ENCODE measurements at places on chromosomes 4 and X.
A peak's percentile ranks its signal among the peaks of the same experiment; 100 is the strongest.

- no peak for DNase-seq
- H3K27me3 ChIP-seq, result no peaks in the 10 kb centered on the region
- H3K36me3 ChIP-seq, result no peaks in the 10 kb centered on the region
Observed at GRCh38 chr4:38202242-38202641, 242.0 kb downstream of the PTTG2 start.

- H3K4me3 ChIP-seq, result peak overlapping the region; percentile 66
- H3K27me3 ChIP-seq, result no peaks in the 10 kb centered on the region
- DNase-seq, result no peak
- H3K27ac ChIP-seq, result no peak overlapping the region
- no peaks in the 10 kb centered on the region for H3K36me3 ChIP-seq
- no peaks in the 10 kb centered on the region for H3K4me1 ChIP-seq
Observed at GRCh38 chrX:135522878-135523693, 2.6 kb downstream of the INTS6L start.

DNA sequence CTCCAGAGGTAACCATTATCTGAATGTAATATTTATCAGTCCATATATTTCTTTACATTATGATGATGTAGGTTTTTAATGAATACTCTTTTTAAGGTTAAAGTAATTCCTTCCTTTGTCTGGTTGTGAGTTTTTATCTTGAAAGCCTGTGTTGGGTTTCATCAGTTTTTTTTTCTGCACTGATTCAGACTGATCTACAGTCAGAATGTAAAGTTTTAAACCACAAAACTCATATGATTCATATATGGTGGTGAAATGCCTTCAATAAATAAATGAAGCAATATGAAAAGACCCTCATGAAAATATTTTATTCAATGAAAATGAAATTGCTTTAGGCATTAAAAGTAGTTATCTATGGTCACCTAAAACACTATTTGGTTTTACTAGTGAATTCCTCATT lies 47.1 kb downstream of the SORBS2 start:
- no peaks in the 10 kb centered on the region for H3K36me3 ChIP-seq
- peaks cover 14% of the 10 kb centered on the region for H3K4me1 ChIP-seq
- H3K27me3 ChIP-seq, result no peaks in the 10 kb centered on the region
- no peak overlapping the region for H3K4me3 ChIP-seq
- no peak overlapping the region for H3K27ac ChIP-seq
- no peak for DNase-seq

GRCh38 chrX:137823257-137823656 lies 257.3 kb downstream of the ZIC3 start:
- H3K27me3 ChIP-seq, result no peaks in the 10 kb centered on the region
- no peaks in the 10 kb centered on the region for H3K4me1 ChIP-seq
- DNase-seq, result no peak
- no peak overlapping the region for H3K27ac ChIP-seq
- no peaks in the 10 kb centered on the region for H3K36me3 ChIP-seq
- no peak overlapping the region for H3K4me3 ChIP-seq
